ENCODE measurements at places on chromosomes 2 and 18. TPM values are rescaled to one million over a fixed set of nuclear protein-coding genes. Genes with fewer than 3 reads are reported as not detected.

GRCh38 chr18:74897971-74898657, 300.4 kb downstream of the ZNF407 start:
- H3K36me3 ChIP-seq = no peaks in the 10 kb centered on the region
- no peak overlapping the region for H3K27ac ChIP-seq
- no peaks in the 10 kb centered on the region for H3K4me1 ChIP-seq

- peaks cover 37% of the 10 kb centered on the region for H3K4me1 ChIP-seq
- H3K36me3 ChIP-seq = no peaks in the 10 kb centered on the region
- peak; percentile 86 for DNase-seq
- no peaks in the 10 kb centered on the region for H3K27me3 ChIP-seq
- H3K4me3 ChIP-seq = peak overlapping the region; percentile 84
- H3K27ac ChIP-seq = peak overlapping the region; percentile 73
These were observed 101.6 kb downstream of the SPTBN1 start for GRCh38 chr2:54557601-54558187.

DNA sequence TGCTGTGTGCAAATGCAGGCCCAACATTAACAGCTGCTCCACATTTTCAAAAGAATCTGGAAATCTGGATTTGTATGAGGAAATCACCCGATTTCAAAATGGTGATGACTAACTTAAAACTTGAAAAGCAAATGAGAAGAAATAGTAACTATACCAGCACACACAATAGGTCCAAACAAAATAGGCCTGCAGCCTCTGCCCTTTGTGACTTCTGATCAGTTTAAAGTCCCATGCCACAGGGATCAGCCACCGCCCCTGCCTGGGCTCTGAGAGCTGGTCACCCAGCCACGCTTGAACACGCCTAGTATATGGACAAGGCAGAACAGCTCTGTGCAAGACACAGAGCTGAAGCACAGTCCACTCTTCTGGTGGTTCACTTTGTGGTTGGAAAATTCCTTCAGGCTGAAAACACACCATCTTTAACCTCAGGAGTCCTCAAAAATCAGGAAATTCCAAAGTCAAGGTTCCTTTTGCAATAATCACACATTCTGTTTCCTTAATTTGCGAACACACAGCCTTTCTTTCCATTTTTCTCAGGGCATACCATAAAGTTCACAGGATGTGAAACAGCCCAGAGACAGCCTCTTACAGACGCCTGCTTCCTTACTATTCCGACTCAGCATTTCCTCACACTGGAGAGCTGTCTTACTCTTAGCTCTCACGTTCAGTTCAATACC, 150.1 kb upstream of the RIOK3 start:
- no peak overlapping the region for H3K4me3 ChIP-seq
- H3K27ac ChIP-seq = no peak overlapping the region
- no peaks in the 10 kb centered on the region for H3K27me3 ChIP-seq

DNA sequence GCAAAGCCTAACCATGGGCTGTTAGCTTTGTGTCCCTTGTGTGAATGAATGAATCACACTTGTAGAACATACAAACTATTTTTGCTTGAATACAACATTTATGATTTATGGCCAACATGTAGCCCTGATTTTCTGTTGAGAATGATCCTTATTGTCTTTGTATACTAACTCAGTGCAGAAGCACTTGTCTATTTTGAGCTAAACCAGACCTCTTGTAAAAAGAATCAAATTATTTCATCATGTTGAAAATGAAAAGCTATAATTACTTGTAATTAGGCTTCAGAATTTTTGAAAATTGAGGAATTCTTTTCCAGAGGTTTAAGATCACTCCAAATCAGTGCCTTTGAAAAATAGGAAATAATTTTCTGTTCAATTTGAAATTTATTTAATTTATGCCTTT, 85.9 kb downstream of the ZNF407 start:
- no peak overlapping the region for H3K27ac ChIP-seq
- H3K4me3 ChIP-seq = no peak overlapping the region
- no peaks in the 10 kb centered on the region for H3K27me3 ChIP-seq
- H3K4me1 ChIP-seq = no peaks in the 10 kb centered on the region

GRCh38 chr2:188561473-188561979, 269.9 kb downstream of the GULP1 start:
- no peaks in the 10 kb centered on the region for H3K36me3 ChIP-seq
- no peak for DNase-seq
- H3K4me3 ChIP-seq = no peak overlapping the region
- no peak overlapping the region for H3K27ac ChIP-seq

DNA sequence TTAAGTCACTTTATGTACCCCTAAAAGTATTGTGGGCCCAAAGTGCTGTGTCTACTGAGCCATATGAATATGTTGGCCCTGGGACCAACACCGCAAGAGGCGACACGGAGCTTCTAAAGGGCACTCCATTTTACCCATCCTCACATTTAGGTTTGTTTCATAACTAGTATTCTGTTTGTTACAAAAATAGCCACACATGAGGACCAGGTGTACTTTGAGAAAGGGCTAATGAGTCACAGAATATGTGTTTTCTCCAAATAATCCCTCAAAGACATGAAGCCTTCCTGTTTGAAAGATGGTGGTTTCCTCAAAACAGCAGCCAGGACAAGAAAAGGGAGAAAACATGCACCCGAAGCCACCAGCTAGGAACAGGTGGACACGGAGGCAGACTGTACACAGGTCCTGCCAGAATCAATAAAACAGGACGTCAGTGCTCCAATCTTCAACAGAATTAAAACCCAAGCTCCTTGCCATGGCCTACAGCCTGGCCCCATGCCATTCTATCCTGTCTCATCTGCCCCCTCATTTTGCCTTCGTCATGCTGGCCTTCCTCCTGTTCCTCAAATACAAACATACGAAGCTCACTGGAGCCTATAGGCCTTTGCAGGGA, 21.8 kb upstream of the GRB14 start:
- H3K27me3 ChIP-seq = no peaks in the 10 kb centered on the region
- H3K36me3 ChIP-seq = no peaks in the 10 kb centered on the region
- no peak overlapping the region for H3K4me3 ChIP-seq
- H3K4me1 ChIP-seq = no peaks in the 10 kb centered on the region
- H3K27ac ChIP-seq = no peak overlapping the region
- no peak for DNase-seq

DNA sequence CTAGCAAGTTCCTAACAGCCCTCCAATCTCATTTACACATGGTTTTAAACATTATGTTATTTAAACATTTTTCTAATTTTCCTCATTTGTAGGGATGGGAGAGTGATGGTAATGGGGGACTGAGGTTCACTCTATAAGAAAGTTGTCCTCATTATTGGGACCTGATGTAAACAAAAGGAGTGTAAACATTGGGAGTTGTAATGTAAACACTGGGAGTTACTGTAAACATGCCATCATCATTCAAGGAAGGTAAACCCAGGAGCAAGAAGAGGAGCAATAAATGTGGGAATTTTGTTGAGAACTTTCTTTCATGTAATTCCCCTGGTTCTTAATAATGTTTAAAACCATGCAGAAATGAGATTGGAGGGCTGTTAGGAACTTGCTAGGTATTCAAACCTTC, 17.8 kb downstream of the RFTN2 start:
- no peaks in the 10 kb centered on the region for H3K27me3 ChIP-seq
- no peak overlapping the region for H3K4me3 ChIP-seq
- no peak for DNase-seq
- no peak overlapping the region for H3K27ac ChIP-seq
- H3K4me1 ChIP-seq = no peaks in the 10 kb centered on the region

GRCh38 chr2:76998152-76998551, 524.0 kb downstream of the LRRTM4 start:
- H3K27ac ChIP-seq = no peak overlapping the region
- no peaks in the 10 kb centered on the region for H3K27me3 ChIP-seq
- no peak for DNase-seq
- no peaks in the 10 kb centered on the region for H3K36me3 ChIP-seq

DNA sequence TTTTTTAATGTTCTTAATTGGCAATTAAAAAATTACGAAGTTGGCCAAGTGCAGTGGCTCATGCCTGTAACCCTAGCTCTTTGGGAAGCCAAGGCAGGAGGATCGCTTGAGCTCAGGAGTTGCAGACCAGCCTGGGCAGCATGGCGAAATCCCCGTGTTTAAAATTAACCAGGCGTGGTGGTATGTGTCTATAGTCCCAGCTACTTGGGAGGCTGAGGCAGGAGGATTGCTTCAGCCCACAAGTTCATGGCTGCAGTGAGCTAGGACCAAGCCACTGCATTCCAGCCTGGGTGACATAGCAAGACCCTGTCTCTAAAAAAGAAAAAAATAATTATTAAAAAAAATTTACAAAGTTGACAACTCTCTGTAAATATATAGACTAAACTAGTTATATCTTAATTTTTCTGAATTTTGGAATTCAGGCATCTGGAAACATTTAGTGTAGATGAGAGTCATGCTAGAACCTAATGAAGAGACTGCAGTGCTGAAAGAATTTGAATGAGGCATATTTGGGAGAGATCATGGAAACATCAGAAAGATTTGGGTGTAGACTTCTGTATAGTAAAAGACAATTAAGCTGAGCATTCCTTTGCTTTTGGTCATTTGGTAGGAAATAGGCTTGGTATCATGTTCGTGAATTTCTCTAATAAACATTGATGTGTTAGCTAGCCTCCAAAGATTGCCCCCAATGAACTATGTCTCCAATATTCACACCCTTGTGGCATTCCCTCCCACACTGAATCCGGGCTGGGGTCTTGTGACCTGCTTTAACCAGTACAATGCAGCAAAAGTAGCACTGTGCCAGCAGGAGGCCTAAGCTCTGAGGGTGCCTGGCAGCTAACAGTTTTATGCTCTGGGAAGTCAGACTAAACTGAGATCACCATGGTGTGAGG, 4.2 kb upstream of the ROCK1 start:
- no peak overlapping the region for H3K27ac ChIP-seq
- H3K4me1 ChIP-seq = 0 out of 2 replicates have a peak, but pooled peaks cover 7% of the 10 kb centered on the region
- no peaks in the 10 kb centered on the region for H3K36me3 ChIP-seq
- no peak overlapping the region for H3K4me3 ChIP-seq

- no peaks in the 10 kb centered on the region for H3K36me3 ChIP-seq
- H3K27ac ChIP-seq = no peak overlapping the region
- no peaks in the 10 kb centered on the region for H3K27me3 ChIP-seq
- no peak overlapping the region for H3K4me3 ChIP-seq
These were observed 61.5 kb downstream of the BARD1 start for GRCh38 chr2:214747992-214748391.

- H3K27ac ChIP-seq = no peak overlapping the region
- no peaks in the 10 kb centered on the region for H3K27me3 ChIP-seq
- no peak for DNase-seq
- H3K4me3 ChIP-seq = no peak overlapping the region
- no peaks in the 10 kb centered on the region for H3K36me3 ChIP-seq
These were observed 22.3 kb upstream of the DYNC2LI1 start for GRCh38 chr2:43751476-43751990.

DNA sequence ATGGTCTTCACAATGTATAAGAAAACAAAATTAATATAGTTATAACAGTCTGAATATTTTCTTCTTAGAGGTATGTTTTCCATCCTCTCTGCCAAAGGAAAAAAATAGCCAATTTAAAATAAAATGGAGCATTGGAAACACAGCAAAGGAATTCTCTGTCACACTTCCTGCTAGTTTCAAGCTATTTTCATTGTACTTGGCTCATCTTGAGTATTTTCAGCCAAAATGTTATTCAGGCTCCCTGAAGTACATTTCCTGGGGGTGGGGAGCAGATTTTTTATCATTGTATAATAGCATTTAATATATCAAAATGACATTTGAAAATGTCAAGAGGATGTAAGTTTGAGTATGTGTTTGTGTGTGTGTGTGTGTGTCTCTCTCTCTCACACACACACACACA, 463.6 kb upstream of the REG3G start:
- H3K4me3 ChIP-seq = no peak overlapping the region
- no peaks in the 10 kb centered on the region for H3K36me3 ChIP-seq
- DNase-seq = no peak
- 0 out of 2 replicates have a peak, but pooled peaks cover 3% of the 10 kb centered on the region for H3K4me1 ChIP-seq
- H3K27me3 ChIP-seq = no peaks in the 10 kb centered on the region

- H3K36me3 ChIP-seq = no peaks in the 10 kb centered on the region
- H3K27me3 ChIP-seq = no peaks in the 10 kb centered on the region
- no peak overlapping the region for H3K4me3 ChIP-seq
- H3K27ac ChIP-seq = no peak overlapping the region
- H3K4me1 ChIP-seq = peaks cover 27% of the 10 kb centered on the region
These were observed 14.9 kb downstream of the LPIN2 start for GRCh38 chr18:2997846-2998564.

DNA sequence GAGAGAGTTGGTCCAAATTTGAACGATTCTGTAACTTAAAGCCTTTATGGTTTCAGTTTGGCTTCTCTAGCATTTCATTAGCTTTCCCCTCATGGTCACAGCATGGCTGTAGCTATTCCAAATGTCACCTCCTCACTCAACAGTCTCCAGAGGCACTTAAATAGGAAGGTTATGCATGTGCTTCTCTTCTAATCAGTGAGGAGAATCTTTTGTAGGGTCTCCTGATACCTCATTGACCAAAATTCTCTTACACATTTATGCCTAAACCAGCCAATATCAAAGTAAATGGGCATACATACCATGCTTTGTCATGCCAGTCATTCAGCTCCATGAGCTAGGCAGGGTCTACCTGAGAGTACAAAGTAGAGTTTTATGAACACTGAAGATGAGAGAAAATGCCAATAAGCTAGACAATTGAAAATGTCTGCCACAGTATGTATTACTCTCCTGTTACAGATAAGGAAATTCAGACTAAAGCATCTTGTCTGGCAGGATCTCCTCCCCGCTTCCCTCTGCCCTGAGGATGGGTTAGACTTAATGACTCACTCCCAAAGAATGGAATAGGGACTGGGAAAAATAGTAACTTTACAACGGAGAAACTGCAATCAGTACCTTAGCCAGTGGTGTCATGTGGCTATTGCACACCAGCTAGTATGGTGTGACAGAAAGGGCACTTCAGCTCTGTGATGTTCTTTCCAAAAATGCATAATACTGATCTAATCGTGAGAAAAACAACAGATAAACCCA, 15.4 kb downstream of the DSG2 start:
- H3K36me3 ChIP-seq = no peaks in the 10 kb centered on the region
- H3K4me3 ChIP-seq = no peak overlapping the region
- peaks cover 44% of the 10 kb centered on the region for H3K4me1 ChIP-seq
- peak overlapping the region; percentile 44 for H3K27ac ChIP-seq

IKZF2 gene
- 13.3 TPM for total RNA-seq

ABCB11 gene
- total RNA-seq = not detected

SP3 gene
- 108 TPM for total RNA-seq

MEIS1 gene
- 7.4 TPM for total RNA-seq

ANO7 gene
- total RNA-seq = 4.1 TPM

VSNL1 gene
- 0.60 TPM for total RNA-seq

GKN1 gene
- not detected for total RNA-seq

GAREM1 gene
- total RNA-seq = 0.51 TPM

TGIF1 gene
- total RNA-seq = 103 TPM

DDX1 gene
- total RNA-seq = 145 TPM

Data from Caco-2 (cell line).